Left ventricle myocardium superior (tissue), 1 donor: ENCODE measurements at places on chromosomes 1 and 21. TPM values are rescaled to one million over a fixed set of nuclear protein-coding genes. Genes with fewer than 3 reads are reported as not detected.

Gene VCAM1
- total RNA-seq, result 4.7 TPM

- DNase-seq, result no peak
Measured at GRCh38 chr1:114082867-114083585, 70.6 kb downstream of the SYT6 start.

DNA sequence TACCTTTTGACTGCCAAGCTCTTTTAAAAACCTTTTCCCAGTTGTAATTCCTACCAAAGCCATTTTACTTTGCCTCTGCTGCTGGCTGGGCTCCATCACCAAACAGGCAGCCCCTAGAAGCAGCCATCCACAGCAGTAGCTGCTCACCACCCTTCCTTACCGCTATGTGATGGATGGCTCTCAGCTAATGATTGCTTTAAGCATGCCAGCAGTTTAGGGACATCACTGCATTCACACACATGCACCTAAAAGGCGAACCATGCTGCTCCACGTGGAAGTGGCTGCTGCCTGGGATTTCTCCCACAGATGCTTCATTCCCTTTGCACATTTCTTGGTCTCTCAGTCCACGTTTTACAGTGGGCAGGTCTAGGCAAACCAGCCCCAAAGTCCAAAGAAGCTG lies 46.3 kb upstream of the PDE9A start:
- DNase-seq, result no peak

Gene ACTN2
- 2,394 TPM for total RNA-seq

GRCh38 chr1:175088525-175088951 lies 20.9 kb downstream of the TNN start:
- DNase-seq, result no peak

DNA sequence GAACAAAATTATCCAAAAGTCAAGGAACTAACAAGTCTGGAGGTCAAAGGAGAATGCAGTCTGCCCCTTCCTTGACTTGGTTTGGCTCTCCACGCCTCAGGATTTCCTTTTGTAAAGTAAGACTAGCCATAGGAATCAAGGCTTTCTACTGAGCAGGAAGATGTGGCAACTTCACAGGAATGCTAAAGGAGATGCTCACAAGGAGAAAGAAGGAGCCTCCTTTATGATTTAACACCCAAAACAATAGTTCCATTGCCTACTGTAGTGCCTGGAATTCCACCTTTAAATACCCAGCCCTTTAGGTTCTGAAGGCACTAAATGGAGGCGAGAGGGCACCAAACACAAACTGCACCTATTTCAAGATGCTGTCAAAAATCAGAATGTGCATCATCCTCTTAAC lies 176.3 kb upstream of the NFIA start:
- DNase-seq, result no peak

GRCh38 chr1:248914796-248915381 lies 8.9 kb downstream of the PGBD2 start:
- no peak for DNase-seq

DNA sequence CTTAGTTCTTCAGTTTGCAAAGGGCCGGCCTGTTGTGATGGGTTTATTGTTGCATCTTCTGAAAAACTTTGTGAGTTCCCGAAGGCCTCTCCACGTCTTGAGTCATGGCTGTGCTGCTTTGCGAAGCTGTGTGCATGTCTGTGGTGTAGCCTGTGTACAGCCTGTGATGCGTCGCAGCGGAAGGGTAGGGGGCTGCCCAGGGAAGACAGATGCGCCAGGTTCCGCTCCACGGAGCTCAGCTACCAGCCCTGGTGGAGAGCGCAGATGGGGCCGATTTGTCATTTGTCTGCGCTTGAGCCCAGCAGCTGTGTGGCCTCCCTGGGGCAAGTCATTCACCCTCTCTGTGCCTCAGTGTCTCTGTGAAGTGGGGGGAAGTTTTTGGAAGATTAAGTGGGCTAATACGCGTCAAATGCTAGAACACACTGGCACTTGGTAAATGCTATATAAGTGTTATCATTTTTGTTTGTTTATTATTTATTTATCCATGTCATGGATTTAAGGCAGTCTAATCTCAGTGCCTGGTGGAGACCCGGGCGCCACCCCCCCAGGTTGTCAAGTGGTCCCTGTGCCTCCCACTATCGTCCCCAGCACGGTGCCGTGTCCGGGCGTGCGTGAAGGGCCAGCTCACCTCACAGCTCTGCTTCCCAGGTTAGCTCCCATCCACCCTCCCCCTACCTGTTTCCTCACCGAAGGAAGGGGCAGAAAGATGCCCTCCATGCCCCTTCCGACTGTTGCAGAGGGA lies 8.4 kb downstream of the PDE9A start:
- DNase-seq, result no peak

Gene DNASE2B
- not detected for total RNA-seq

GRCh38 chr1:203440771-203441170 lies 34.8 kb upstream of the PRELP start:
- peak; percentile 86 for DNase-seq

Gene S100A2
- total RNA-seq, result 1.9 TPM

DNA sequence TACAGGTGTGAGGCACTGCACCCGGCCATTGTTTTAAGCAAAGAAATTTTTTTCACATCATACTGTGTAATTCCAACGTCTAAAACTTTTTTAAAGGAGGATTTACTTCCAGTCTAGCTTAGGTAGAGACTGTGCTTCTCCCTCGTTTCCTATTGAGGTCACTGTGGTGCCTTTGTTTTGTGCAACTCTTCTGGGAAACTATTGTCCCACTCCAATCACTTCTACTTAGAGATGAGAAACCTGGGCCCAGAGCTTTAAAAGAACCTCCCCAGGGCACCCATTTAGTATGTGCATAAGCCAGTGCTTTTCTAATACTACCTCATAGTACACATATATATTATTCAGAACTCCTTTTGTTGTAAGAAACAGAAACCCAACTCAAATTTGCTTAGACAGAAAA lies 120.0 kb upstream of the ZNF644 start:
- DNase-seq, result no peak

GRCh38 chr1:43686801-43687200 lies 20.5 kb upstream of the ST3GAL3 start:
- no peak for DNase-seq

Gene CASQ1
- 20.0 TPM for total RNA-seq
